ENCODE measurements at places on chromosomes 3 and 15.

GRCh38 chr15:59814409-59814808 is 125.3 kb upstream of the BNIP2 start:
- DNase-seq: no peak

GRCh38 chr3:16993227-16993626 is 108.5 kb downstream of the PLCL2 start:
- peak; percentile 27 for DNase-seq

GRCh38 chr3:176055836-176056235 is 1141.4 kb downstream of the TBL1XR1 start:
- no peak for DNase-seq

DNA sequence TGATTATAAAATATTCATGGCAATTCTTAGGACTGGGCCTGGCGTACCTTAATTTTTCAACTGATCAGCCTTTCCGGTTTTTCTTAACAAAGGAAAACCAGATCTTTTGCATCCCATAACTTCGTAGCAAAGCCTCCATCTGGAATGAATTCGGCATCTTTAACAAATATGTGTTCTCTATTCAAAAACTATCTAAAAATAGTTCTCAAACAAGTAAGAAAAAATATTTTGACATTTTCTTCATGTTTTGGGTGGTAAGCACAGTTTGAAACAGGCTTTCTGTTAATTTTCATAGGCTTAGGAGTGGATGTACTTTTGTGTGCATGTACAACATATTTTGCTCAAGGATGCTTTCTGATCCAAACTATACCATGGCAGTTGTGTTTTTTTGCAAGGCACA is 55.1 kb downstream of the RBMS3 start:
- no peak for DNase-seq

DNA sequence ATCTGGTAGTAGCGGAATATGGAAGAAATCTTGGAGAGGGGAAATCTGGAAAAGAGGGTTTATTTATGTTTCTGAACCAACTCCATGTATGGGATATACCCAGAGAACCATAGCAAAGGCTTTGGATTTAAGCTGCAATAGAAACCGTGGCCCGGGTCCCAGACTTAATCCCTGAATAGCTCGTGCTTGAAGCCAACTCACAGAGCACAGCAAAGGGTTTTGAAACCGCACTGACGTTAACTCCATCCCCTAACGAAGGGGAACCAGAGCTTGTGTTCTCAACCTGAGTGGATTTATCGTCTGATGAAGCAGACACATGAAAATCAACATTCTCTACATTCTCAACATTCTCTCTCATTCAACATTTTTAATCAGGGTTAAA is 154.6 kb downstream of the APBA2 start:
- DNase-seq: no peak

- no peak for DNase-seq
These were observed 226.4 kb downstream of the SCAPER start for GRCh38 chr15:76678766-76679165.

GRCh38 chr3:152021951-152022461 is 148.6 kb downstream of the SUCNR1 start:
- DNase-seq: no peak

- DNase-seq: no peak
These were observed 21.0 kb downstream of the PTH1R start for GRCh38 chr3:46898321-46899150.
